ENCODE measurements at places on chromosomes 16 and 17.

DNA sequence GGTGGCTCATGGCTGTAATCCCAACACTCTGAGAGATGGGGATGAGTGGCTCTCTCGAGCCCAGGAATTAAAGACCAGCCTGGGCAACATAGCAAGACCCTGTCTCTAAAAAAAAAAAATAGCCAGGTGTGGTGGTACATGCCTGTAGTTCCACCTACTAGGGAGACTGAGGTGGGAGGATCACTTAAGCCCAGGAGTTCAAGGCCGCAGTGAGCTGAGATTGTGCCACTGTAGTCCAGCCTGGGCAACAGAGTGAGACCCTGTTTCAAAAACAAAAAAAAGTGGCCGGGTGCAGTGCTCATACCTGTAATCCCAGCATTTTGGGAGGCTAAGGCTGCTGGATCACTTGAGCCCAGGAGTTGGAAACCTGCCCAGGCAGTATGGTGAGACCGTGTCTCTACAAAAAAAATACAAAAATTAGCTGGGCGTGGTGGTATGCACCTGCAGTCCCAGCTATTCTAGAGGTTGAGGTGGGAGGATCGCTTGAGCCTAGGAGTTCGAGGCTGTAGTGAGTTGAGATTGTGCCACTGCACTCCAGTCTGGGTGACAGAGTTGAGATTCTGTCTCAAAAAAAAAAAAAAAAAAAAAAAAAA is 3.0 kb downstream of the C16orf54 start:
- no peak for DNase-seq

GRCh38 chr16:167122-167690 is 1.4 kb downstream of the HBM start:
- no peak for DNase-seq

DNA sequence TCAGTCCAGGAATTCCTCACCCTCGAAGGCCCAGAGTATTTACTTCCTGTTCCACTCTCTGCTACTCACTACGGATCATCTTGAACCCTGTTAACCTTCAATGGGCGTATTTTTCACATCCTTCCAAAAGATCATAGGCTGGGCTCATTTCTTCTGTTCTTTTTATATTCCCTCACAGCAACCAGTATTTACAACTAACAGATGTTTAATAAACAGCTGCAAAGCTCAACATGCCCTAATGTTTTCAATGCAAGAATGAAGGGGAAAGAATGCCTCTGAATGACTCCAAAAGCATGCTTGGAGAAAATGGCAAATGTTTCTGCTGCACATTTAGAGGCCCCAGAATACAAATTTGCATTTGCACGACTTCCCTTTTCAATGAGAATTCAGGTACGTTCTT is 174.9 kb downstream of the ZFHX3 start:
- no peak for DNase-seq

- DNase-seq = no peak
Measured at GRCh38 chr16:58815181-58815888, 81.2 kb upstream of the GOT2 start.

- no peak for DNase-seq
Measured at GRCh38 chr16:81657224-81657623, 121.9 kb upstream of the PLCG2 start.

- peak; percentile 85 for DNase-seq
Measured at GRCh38 chr16:89256651-89257254, 39.2 kb downstream of the ZNF778 start.

DNA sequence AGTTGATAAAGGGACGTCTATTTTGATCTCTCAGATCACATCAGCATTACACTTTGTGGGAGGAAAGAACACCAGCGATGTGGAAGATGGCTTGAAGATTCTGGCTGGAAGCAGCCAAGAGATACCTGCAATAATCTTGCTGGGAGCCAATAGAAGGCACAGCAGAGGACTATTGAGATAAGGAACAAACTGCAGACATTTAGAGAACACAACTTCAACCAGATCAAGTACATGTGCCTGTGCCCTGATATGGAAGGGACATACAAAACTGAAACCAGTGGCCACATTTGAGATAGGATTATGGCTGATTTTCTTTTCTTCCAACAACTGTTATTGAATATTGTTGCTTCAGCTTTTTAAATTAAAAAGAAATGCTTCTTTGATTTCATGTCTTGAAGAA is 18.6 kb upstream of the PSMD7 start:
- DNase-seq = no peak

DNA sequence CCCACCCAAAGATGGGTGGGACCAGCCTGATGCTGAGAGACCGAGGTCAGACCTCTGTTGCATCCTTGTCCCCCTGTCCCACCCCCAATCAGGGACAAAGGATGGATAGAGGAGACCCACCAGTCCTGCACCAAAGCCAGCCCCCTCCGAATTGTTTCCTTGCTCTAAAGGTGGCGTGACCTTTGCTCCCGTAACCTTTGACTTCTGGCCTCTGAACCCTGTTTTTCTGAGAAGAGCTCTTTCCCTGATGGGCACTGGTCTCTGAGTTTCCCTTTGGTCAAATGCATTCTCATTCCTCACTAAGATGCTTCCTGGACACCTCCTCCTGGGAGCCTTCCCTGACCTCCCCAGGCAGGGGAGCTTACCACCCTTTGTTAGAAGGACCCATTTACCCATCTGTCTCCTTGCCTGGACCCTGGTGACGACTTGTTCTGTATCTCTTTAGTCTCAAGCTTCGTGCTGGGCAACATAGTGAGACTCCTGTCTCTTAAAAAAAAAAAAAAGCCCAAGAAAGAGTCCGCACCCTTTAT is 5.3 kb upstream of the NEUROD2 start:
- no peak for DNase-seq
